GM12891 (cell line): ENCODE measurements at places on chromosomes 7 and 10.

DNA sequence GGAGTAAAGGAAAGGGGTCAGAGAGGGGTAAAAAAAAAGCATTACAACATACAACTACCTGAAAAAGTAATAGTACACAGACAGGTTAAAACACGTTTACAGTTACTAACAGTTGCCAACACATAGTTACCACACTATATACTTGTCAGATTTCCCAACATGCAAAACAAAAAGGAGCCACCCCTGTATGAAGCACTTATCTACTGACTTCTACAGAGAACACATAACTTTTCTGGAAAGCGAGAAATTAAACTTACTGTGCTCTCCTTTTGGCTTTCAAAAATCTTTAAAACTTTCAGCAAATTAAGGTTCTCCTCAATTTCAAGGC is 2.1 kb downstream of the ABI1 start:
- DNase-seq = no peak

DNA sequence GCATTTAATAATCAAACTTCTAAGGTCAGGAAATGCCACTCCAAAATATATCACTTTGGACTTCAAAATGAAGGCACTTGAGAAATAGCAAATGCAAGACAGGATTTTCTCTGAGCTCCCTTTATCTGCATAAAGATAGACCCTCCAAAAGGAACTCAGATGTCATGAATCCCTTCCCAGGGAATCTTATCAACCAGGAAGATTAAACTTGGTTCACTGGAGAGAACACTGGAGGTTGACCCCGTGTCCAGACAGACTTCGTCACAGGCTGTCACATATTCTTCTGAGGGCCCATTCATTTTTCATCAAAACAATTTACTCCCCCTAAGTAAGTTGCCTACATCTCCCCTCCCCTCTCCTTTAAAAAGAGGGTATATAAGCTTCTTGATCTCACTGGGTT is 21.2 kb downstream of the IFIT3 start:
- no peak for DNase-seq

DNA sequence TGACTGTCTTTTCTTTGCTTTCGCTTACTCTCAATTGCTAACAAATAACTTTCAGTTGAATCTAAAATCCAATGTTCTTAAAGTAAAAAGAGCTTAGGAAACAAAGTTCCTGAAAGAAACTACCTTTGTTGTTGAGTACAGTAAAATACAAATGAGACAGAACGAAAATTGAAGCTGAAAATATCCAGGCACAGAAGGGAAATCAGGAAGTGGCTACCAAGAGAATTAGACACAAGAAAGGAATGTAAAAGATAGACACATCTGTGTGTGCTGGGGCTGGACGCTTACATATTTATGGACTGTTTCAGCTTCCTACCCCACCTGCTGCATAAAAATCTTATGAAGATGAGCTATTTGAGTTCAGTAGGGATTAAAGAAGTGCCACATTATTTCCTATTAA is 161.7 kb upstream of the PLXDC2 start:
- no peak for DNase-seq

- no peak for DNase-seq
Observed at GRCh38 chr10:34018784-34019183, 684.3 kb upstream of the NRP1 start.
